Esophagus muscularis mucosa (tissue), 4 donors: ENCODE measurements at places on chromosomes 6 and 20. TPM values are rescaled to one million over a fixed set of nuclear protein-coding genes. Genes with fewer than 3 reads are reported as not detected.

DNA sequence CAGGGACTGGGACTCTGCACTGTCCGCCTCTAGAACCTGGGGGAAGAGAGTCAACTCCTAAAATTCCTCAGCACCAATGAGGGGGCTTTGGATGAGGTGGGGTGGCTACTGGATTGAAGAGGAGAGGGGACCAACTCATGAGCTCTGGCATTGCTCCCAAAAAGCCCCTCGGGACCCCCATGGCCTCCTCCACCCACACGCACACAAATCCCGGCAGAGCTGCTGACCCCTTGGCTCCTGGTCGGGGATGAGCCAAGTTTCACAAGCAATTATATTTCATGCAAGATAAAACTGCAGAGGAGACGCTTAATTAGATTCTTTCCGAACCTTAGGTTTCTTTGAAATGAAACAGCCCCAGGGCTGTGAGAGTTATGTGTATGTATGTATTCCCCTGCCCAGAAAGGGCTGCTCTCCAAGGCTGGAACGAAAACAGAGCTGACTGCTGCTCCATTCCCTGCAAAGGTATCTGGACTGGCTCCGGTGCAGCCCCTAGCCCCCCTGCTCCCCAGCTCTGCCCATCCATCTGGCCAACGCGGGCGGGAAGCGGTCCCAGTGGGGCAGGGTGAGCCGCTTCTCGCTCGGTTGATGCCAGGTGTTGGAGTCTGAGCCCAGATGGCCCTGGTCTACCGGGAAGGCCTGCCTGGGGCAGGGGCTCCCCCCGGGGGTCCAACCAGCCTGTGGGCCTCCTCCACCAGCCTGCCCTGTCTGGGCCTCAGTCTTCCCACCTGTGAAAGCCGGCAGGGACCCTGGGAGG, 46.8 kb upstream of the STX16 start:
- no peaks in the 10 kb centered on the region for H3K27me3 ChIP-seq
- H3K36me3 ChIP-seq, result no peaks in the 10 kb centered on the region
- H3K4me3 ChIP-seq, result no peak overlapping the region
- peak overlapping the region; percentile 6 for H3K27ac ChIP-seq
- no peaks in the 10 kb centered on the region for H3K4me1 ChIP-seq

MYMX gene
- not detected for total RNA-seq

DNA sequence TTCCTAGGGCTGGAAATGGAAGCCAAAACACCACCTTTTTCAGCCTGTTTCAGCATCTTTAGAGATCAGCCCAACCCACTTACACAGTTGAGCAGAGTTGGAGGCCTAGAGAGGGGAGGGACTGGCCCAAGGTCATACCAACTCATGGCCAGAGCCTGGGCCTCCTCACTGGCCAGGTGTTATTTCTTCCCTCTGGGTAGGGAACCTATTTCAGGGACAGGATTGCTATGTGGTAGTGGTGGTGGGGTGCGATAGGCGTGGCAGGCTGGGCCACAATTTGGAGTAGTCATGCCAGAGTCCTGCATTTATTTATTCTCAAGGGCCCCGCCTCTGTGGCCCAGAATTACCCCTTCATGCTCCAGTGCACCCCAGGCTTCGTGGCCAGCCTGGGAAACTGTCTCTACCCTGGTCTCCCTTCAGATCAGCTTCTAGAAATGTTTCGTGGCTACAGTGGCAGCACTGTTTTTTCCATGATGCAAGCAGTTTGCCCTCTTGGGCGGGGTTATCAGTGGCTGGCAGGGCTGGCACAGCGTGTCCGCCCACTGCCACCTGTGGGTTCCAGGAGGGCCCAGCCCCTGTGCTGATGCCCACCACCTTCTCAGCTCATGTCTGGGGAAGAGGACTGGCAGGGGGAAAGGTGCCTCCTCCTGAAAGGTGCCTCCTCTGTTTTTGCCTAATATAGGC, 6.2 kb downstream of the VEGFA start:
- H3K4me3 ChIP-seq, result no peak overlapping the region
- peak overlapping the region; percentile 9 for H3K27ac ChIP-seq
- DNase-seq, result no peak
- peaks cover 47% of the 10 kb centered on the region for H3K36me3 ChIP-seq

NMBR gene
- total RNA-seq, result not detected
